ENCODE measurements at places on chromosomes 13 and 19.

DNA sequence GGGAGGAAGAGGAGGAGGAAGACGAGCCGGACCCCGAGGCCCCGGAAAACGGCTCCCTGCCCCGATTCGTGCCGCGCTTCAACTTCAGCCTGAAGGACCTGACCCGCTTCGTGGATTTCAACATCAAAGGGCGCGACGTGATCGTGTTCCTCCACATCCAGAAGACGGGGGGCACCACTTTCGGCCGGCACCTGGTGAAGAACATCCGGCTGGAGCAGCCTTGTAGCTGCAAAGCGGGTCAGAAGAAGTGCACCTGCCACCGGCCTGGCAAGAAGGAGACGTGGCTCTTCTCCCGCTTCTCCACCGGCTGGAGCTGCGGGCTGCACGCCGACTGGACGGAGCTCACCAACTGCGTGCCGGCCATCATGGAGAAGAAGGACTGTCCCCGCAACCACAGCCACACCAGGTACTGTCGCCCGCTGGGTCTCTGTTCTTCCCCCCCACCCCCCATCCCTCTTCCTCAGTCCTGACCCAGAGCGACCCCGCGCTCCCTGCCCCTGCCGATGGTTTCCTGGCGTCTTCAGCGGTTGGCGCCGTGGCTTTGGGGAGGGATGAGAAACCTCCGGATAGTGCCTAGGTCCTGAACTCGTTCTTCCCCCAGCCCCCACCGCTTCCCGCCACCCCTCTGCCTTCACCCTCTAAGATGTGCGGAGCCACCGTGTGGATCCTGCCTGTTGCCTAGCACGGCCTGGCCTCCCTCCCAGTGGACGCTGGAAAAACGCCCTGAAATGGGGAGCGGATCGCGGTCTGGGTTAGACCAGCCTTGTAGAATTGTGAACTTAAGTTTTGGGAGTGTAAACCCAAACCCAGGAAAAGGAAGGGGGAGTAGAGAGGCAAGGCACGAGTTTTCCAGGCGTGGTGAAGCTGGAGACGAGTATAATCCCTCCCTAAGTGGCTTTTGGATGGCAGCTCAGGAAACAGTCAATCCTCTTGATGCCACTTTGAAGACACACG is 1.5 kb downstream of the HS6ST3 start:
- no peak for DNase-seq

DNA sequence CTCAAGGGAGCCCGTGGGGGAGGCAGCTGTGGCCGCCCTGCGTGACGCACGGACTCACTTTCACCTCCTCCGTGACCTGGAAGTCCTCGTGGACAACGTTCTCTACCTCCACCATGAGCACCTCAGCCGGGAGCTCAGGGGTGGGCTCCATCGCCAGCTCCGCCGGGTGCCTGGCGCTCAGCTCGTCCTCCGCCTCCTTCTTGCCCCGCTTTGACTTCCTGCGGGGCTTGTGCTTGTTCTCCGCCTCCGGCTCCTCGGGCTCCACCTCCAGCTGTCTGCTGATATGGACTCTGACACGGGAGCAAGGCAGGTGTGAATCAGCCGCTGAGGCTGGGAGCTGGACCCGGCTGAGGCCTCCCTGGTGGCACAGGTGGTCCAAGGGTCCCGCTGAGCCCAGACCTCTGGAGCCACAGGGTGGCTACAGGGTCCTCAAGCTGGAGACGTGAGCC is 8.2 kb downstream of the LONP1 start:
- DNase-seq: no peak

DNA sequence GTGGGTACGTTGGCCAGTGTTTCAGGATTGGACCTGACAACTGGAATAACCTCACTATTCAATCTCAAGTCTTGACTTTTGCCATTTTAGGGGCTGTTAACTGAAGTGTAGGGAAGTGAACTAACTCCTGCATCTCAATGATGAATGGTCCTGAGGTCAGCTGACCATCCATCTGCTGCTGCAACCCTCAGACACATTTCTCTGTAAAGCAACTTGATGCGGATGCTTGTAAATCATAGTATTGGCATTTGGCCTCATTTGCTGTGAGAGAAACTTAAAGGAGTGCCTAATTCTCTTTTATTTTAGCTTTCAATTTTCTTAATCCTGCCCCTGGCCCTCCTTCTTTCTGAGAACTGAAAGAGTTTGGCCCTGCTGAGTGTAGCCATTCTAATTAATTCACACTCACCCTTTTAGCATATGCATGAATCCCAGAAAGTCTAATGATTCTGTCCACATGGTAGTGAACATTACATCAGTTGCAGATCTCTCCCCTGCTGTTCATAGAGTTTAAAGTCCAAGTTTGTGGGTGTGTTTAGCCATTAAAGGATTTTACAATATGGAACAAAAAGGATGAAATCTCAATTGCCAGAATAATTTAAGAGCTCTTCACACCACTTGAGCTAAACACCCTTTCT is 1531.4 kb upstream of the SLC10A2 start:
- DNase-seq: no peak

GRCh38 chr13:39641645-39642044 is 13.8 kb upstream of the COG6 start:
- DNase-seq: no peak

DNA sequence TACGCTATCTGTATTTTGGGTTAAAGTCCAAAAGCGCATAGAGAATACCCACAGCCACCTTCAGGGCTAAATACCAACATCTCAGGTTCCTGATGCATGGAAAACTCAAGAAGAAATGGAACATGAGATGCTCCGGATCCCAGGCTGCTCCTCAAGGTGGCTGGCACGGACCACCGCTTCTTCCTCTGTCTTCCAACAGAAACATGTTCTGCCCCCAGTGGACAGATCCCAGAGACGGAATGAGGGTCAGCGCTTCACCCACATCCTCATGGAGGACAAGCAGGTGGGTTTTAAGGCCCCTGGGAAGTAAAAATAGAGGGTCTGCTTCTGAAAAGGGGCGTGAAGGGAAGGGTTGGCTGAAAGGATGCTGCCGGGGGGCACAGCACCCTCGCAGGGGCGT is 17.3 kb downstream of the COL4A1 start:
- no peak for DNase-seq

DNA sequence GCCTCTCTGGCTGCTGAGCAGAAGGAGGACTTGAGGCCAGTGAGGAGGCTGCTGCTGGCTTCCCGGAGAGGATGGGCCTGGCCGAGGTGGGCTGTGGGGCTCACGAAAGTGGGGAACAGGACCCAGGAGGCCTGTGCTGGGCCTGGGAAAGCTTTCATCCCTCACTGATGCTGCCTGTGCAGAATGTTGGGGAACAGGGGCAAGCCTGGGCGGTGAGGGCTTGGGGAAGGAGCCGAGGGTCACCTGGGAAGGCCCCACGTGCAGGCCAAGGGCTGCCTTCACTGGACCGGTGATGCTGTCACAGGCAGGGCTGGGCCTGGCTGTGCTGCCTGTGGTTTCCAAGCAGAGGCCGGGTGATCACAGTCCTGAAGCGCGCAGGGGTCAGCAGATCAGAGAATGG is 9.4 kb downstream of the AP1M1 start:
- DNase-seq: no peak

GRCh38 chr13:103031332-103031873 is 34.8 kb downstream of the SLC10A2 start:
- no peak for DNase-seq

DNA sequence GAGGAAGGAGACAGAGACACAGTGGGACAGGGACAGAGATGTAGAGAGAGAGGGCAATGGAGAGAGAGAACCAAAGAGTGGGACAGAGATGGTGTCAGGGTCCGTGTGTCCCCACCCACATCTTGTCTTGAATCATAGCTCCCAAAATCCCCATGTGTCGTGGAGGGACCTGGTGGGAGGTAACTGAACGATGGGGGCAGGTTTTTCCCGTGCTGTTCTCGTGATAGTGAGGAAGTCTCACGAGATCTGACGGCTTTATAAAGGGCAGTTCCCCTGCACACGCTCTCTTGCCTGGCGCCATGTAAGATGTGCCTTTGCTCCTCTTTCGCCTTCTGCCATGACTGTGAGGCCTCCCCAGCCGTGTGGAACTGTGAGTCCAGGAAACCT is 7.5 kb upstream of the PLA2G4C start:
- DNase-seq: no peak

GRCh38 chr19:47660435-47660832 is 51.5 kb downstream of the BICRA start:
- DNase-seq: no peak

GRCh38 chr13:104841110-104841509 is 1694.4 kb downstream of the EFNB2 start:
- no peak for DNase-seq

GRCh38 chr13:105153611-105154010 is 1381.9 kb downstream of the EFNB2 start:
- DNase-seq: no peak

GRCh38 chr19:51107406-51108065 is 673 bp downstream of the CTU1 start:
- DNase-seq: no peak

DNA sequence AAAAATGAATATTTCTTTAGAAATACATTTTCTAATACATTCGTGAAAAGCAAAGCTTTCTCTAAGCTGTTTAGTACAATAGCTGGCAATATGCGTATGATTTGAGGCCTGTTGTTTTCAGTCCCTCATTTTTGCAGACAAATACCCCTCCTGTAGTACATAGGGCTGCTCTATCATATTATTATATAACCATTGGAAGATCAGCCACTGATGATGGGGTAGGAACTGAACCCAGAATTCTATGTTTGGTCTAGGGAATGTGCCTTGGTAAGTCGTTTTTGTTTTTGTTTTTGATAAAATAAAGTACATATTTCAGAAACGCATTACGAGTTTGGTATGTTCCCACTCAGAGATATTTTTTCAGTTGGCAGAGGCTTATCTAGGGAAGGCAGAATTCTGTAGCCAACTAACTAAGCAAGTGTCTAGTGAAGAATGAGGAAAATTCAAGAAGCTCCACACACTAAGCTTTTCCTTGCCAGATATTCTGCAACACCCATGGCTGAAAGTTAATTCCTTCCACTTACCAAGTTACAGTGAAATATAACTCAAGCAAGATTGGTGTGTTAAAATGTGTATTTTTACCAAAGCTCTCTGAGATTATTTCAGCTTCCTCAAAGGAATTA is 656.9 kb upstream of the MIR17HG start:
- DNase-seq: no peak

GRCh38 chr19:50352242-50352641 is 13.2 kb downstream of the NAPSA start:
- DNase-seq: no peak

- DNase-seq: no peak
Measured at GRCh38 chr19:18798384-18799352, 7.6 kb upstream of the COMP start.

GRCh38 chr13:32976056-32976805 is 40.0 kb upstream of the KL start:
- no peak for DNase-seq

DNA sequence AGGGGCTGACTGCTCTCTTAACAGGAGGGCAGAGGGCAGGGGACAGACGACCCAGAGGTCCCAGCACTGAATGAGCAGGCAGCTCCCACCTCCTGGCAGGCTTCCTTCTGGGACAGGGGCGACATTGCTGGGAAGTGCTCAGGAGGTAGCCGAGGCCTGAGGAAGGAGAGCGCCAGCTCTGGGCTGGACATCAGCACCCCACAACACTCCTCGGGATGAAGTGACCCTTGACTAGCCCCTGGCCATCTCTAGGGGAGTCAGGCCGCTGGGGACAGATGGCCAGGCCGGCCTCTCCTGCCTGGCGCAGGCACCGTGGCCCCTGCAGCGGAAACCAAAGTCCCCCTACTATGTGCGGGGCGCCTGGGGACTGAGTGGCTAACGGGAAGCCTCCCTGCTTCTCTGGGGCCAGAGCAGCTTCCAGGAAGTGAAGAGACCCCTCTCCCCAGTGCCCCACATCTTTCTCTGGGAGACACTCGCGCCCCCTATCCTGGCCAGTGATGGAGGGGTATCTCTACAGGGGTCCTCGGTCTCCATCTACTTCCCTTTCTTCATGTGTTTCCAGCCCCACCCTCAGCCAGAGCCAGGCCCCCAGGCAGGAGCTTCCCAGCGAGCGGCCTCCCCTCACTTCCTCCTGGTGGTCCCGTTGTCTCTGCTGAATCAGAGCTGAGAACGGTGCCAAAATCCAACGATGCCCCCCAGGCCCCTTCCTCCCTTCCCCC is 10.1 kb downstream of the PRR36 start:
- no peak for DNase-seq

GRCh38 chr13:40457929-40458719 is 208.3 kb downstream of the FOXO1 start:
- DNase-seq: no peak

DNA sequence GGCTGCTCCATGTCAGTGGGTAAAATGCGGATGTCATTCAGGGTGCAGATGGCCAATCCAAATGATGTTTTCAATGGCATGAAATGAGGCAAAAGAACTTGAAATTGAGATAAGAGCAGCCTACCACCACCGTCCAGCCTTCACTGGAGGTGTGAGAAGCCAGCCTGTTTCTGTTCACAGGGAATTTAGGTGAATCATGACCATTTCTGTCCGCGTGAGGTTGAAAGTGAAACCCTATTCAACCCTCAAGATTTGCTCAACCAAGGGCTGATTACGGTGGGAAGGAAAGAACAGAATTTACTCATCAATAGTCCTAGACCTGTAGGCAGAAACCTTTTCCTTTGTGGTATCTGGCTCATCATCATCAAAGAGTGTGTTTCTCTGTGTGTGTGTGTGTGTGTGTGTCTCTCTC is 370.7 kb downstream of the COG6 start:
- peak; percentile 36 for DNase-seq

GRCh38 chr13:45398877-45399276 is 19.3 kb downstream of the SLC25A30 start:
- no peak for DNase-seq

DNA sequence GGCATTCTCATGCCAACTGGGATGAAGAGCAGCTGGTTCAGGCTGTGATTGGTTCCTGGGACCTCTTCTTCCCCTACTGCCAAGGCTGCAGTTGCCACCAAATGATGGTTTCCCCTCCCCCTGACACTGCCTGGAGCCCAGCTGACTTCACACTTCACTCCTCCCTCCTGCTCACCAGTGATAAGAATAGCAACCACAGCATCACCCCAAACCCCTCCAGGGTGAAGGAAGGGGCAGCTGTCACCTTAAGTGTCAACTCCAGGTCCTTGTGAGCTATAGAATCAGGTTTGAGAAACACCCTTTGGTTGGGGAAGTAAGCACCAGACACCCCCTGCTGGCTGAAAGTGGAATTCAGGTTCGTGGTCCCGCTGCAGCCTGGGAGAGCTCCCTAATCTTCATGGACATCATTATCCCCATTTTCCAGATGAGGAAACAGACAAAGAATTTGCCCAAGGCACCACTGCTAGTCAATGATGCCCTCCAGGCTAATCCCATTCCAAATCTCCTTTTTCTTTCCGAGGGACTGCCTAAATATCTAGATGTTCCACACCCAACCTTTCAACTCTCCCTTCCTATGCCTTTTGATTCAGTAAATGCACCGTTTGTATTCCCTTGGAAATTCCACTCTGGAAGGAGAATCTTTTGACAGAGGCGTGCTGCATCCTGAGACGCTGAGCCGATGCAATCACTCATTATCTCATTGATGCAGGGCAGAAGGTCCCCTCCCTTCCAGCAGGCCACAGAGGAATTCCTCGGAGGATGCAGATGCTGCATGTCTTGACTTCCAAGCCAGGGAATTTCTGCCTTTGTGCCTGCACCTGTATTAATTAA is 50.6 kb upstream of the UQCRFS1 start:
- peak; percentile 50 for DNase-seq

- DNase-seq: no peak
Measured at GRCh38 chr13:37918751-37919150, 49.2 kb upstream of the TRPC4 start.

Measured in stimulated activated CD4-positive, alpha-beta T cell treated with anti-CD3 and anti-CD28 coated beads, Interleukin-4, amount 100 ng/mL, for 4 hours (primary cell).